Progenitor cell of endocrine pancreas (in vitro differentiated cells): ENCODE measurements at places on chromosomes 1 and 21. TPM values are rescaled to one million over a fixed set of nuclear protein-coding genes. Genes with fewer than 3 reads are reported as not detected.

Gene OR2T11
- total RNA-seq: not detected in 2 replicates

Gene IGSF21
- total RNA-seq: not detected in 2 replicates

Gene GIPC2
- total RNA-seq: 3.0 and 4.2 TPM in 2 replicates

Gene USP16
- 32.5 and 33.9 TPM in 2 replicates for total RNA-seq

Gene CRABP2
- 70.4 and 125 TPM in 2 replicates for total RNA-seq
